Activated effector memory CD4-positive, alpha-beta T cell treated with Interleukin-2 at 50 U/mL for 16 hours (primary cell): ENCODE measurements at places on chromosomes 6 and 20.
A peak's percentile ranks its signal among the peaks of the same experiment; 100 is the strongest.

- no peak for DNase-seq
Measured at GRCh38 chr6:73418081-73418741, 23.6 kb downstream of the DDX43 start.

DNA sequence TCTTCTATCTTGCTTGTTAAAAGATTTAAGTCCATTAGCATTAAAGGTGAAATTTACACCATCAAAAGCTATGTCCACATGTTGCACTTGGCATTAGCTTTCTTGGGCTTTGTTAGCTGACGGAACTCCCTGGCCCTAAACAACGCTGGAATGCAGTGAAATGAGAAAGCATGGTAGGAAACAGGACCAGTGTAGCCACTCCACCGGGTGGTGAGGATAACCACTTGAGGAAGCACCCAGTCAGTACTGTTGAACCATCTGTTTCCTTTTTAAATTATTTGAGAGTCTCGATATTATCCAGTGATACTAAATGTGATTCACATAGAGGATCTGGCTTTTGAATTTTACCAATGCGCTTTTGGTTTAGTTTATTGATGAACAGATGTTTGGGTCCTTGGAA lies 374.9 kb upstream of the NOX3 start:
- DNase-seq: no peak

DNA sequence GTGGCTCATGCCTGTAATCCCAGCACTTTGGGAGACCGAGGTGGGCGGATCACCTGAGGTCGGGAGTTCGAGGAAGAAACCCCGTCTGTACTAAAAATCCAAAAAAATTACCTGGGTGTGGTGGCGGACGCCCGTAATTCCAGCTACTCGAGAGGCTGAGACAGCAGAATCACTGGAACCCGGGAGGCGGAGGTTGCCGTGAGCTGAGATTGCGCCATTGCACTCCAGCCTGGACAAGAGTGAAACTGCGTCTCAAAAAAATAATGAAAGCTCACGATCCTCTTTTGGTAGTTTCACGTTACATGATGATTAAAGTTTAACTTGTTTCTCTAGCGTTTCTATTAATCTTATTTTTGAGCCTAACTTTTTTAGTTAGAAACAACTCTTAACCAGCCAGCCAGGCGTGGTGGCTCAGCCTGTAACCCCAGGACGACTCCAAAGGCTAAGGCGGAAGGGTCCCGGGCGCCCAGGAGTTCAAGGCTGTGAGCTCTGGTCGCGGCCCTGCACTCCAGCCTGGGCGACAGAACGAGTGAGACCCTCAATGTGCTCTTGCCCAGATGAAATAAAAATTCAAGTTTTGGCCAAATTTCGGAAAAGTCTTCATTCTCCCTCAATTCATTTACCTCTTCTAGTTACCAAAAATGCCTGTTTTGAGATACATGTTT lies 1.2 kb upstream of the WRNIP1 start:
- DNase-seq: no peak

GRCh38 chr20:11544029-11544678 lies 373.5 kb upstream of the BTBD3 start:
- no peak for DNase-seq

DNA sequence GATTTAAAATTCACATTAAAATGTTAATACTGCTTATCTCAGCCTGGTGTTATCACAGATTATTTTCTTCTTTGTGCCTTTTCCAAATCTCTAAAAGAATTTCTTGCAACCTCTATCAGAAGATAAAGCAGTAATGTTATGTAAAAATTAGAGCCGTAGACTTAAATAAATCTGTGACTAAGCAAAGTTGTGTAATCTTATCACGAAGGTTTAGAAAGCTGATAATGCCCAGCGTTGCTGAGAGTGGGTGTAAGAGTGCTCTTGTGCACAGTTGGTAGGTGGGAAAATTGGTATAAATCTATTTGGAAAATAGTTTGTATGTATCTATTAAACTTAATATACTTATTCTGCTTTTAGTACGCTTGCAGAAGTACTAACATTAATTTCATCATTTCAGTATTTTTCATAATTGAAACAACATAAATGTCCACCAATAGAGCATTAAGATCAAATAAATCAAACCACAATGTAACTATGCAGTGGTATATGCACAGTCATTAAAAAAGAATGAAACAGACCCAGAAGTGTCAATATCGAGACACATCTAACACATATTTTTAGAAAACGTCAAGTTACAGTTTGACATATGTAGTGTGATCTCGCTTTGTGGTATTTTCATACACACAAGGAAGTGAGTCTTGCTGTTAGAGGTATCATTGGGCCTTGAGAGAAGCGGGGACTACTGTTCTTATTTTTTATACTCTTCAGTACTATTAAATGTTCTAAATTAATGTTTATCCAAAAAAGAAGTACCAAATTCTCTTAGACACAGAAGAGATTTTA lies 54.4 kb upstream of the PBOV1 start:
- no peak for DNase-seq

GRCh38 chr6:33344701-33345697 lies 27.5 kb upstream of the ZBTB22 start:
- peak; percentile 53 for DNase-seq

GRCh38 chr6:149140910-149141290 lies 176.6 kb upstream of the TAB2 start:
- no peak for DNase-seq

DNA sequence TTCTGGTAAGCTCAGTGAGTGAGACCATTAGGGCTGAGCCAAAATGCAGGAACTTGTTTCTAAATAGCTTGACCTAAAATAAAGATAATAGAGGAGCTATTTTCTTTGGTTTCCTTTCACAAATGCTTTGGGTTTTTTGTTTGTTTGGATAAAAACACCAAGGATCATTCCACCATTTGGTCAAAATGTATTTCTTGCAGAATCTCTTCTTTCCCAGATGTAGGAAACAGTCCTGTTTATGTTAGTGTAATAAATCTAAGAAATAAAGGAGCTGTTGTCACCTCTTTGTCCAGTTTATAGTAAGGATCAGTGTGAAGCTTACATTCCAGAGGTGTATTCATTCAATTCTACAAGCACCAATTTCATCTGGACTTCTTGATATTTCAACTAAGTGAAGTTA lies 297.8 kb downstream of the GJA1 start:
- DNase-seq: no peak

DNA sequence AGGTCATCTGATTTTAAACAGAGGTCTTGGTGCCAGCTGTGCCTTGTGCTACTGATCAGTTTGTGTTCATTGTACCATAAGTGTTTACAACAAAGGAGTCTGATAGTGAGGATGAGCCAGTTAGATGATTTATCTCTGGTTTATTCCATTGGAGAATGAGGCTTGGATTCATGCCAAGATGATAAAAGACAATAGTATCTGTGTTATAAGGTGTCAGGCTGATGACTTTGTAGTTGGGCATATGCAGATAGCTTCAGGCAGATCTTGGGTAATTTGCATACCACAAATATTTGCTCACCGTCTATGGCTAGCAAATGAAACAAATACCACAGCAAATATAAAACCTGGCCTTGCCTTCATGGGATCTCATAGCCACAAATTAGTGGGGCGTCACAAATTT lies 43.3 kb upstream of the PHACTR2 start:
- no peak for DNase-seq

- DNase-seq: no peak
Measured at GRCh38 chr20:46044896-46045295, 15.9 kb downstream of the SLC12A5 start.

DNA sequence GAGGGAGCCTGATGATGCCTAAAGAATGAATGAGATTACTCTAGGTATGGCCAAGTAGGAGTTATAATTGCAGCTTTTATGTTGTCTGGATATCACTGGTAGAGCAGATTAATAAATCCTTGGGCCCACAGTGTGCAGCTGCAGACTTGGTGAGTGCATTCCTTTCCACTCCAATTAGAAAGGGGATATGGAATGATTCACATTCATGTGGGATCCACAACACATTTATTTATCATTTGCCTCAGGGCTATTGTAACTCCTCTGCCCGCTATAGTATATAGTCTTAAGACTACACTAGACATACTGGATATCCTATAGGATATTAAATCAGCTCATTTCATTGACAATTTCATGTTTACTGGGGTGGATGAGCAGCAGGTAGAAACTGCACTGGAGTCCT lies 11.6 kb upstream of the HLA-G start:
- DNase-seq: no peak

DNA sequence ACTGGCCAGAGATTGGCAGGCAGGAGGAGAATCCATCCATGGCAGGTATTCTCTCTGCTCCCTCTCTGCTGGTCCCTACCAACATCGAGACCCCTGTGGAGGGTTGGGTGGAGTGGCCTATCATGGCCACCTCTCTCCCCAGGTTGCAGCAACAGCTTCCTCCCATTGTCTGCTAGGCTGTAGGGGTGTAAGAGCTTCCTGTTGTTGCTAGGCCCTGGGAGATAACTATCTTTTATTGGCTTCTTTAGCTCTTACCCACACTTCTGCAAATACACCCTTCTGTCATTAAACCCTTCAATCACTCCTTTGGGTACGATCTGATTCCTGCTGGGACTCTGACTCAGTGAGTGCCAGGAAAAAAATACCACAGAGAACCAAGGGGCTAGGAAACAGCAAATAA lies 66.6 kb upstream of the FAM184A start:
- DNase-seq: no peak

- DNase-seq: no peak
Measured at GRCh38 chr20:5880326-5880725, 70.0 kb downstream of the TRMT6 start.

- DNase-seq: no peak
Measured at GRCh38 chr20:44532981-44533331, 11.1 kb upstream of the SERINC3 start.

DNA sequence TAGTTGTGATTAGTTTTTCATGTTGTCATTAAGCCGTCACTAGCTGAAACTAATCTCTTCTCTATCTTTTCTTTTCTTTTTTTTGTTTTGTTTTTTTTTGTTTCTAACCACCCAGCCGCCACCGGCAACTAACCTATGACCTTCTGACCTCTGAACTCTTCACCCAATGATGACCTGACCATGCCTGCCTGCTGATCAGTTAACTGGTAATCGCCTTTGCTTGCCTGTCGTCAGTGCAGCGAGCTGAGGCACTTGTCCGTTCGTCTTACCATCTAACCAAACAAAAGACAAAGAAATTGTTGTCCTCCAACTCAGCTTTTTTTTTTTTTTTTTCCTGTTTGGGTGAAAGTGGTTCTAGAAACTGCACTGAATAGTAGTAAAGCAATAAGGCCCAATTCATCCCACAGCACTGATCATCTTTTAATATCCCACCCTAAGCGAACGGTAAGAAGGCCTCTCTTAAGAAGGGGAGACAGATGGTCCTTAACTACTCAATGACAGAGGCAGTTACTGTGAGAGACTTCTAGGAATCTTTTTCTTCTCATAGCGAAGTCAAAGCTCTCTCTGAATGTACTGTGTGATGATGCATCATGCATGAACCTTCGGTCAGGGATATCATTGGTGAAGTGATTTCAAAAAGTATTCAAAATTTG lies 156.2 kb downstream of the QKI start:
- no peak for DNase-seq

DNA sequence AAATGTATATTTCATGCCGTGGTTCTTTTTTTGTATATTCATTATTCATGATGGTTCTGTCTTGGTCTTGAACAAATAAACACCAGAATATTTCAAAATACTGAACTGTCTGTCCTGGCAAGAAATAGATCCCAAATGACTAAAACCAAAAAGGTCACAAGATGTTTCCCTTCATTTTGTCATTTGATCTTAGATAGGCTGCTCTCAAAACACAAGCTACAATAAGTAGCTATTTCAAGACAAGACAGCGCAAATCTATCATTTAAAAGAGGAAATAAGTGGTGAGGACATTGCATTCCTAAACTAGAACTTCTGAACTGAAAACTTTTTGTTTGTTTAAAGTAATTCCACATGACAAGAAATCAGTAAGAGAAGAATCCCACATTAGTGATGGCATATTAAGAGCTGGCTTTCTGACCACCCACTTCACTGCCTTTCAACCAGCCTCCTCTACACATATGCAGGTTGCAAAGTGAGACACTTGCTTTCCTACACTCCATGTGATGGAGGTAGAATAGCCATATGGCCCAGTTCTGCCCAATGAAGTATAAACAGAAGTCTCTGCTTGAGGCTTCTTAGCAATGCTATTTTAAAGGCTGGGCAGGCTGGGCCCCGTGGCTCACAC lies 54.4 kb upstream of the CCDC28A start:
- DNase-seq: no peak

DNA sequence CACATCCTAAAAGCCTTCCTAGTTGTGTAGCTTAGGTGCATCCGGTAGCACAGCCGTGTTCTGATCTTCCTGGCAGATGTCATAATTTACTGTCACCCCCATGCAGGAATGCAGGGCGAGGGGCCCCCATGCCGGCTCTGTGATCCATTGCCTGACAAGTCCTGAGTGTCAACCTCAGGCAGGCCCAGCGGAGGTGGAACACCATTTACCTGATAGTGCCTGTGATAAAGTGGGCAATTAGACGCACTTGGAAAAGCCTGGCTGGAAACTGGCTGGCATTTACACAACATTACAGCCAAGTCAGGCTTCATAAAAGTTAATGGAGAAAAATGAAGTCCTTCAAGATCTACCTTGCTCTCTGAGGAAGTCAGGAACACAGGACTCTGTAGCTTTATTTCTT lies 521.4 kb upstream of the JAG1 start:
- DNase-seq: no peak

DNA sequence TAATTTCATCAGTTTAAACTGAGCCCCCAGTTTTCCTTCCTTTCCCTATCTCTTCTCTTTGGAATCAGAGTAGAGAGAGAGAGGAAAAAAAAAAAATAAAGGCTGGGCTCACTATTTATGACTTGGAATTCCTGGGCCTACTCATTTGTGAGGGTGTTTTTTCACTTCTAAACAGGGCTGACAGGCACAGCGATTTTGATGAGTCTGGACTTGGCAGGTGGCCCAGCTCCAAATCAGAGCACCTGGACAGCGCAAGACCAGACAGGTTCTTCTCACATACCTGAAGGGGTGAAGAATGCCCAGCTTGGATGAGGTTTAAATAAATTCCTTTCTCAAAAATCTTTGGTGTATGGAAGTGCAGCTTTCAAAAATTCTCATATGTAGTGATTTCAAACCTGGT lies 122.2 kb downstream of the KIF13A start:
- no peak for DNase-seq

GRCh38 chr6:37916149-37916548 lies 96.6 kb downstream of the ZFAND3 start:
- no peak for DNase-seq

GRCh38 chr6:26268659-26269402 lies 96.2 kb upstream of the BTN3A2 start:
- DNase-seq: no peak

GRCh38 chr6:151690768-151691562 lies 116.5 kb upstream of the ESR1 start:
- DNase-seq: no peak

DNA sequence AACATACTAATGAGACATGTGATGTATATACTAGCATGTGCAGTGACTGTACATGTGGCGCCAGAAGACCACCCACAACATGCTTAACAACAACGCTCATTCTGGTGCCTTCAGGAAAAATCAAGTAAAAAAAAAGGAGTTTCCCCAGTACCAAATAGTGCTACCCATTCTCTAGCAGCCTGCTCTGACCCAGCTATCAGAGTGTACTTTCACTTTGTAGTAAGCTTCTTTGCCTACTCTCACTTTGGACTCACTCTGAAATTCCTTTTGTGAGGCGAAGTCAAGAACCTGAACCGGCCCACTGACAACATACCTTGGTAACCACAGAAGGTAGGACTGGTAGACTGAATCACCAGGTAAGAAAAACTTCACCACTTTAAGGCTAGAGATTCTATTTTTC lies 1100.0 kb downstream of the GRIK2 start:
- DNase-seq: no peak
